ENCODE measurements at places on chromosomes 4 and X.

DNA sequence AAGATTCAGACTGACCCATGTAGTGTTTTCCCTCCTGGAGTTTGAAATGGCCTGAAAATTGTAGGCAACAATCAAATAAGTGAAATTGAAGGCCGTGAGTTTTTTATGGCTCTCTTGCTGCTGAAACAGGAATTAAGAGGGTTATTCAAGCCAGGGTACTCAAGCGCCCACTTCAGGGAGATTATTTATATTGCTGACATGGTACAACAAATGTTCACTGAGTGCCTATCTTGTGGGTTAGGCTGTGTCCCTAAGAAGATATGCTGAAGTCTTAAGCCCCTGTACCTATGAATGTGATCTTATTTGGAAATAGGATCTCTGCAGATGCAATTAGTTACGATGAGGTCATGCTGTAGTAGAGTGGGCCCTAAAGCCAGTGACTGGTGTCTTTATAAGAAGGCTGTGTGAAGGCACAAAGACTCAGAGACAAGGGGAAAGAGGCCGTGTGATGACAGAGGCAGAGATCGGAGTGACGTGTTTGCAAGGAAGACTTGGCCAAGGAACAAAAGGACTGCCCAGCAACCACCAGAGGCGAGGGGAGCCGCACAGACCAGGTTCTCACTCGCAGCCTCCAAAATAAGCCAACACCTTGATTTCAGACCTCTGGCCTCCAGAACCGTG lies 72.9 kb downstream of the MED28 start:
- peak; percentile 46 for DNase-seq

DNA sequence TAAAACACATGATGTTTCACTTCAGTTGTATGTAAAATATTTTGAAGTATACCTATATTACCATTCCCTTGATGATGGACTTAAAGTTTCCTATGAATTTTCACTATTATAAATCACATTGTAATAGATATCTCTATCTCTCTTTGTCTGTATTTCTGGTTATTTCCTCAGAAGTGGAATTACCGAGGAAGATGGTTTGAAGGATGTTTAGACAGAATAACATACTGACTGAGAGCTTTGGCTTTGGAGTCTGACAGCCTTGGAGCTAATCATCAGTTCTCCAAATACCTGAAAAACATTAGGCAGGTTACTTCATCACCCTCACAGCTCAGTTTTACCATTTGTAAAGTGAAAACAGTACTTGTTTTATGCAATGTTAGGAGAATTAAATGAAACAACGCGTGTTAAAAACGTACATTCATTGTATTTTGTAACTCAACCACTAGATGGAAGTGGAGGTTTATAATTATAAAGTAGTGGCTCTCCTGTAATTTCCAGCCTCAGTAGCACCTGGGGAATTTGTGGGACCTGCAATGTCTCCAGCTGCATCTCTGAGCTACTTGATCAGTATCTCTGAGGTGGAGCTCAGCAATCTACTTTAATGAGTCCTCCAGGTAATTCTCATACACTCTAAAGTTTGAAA lies 14.3 kb downstream of the JCHAIN start:
- DNase-seq, result peak; percentile 66

GRCh38 chr4:40675166-40675565 lies 45.5 kb upstream of the RBM47 start:
- no peak for DNase-seq

- DNase-seq, result no peak
Measured at GRCh38 chr4:7805533-7806337, 133.9 kb downstream of the AFAP1 start.

DNA sequence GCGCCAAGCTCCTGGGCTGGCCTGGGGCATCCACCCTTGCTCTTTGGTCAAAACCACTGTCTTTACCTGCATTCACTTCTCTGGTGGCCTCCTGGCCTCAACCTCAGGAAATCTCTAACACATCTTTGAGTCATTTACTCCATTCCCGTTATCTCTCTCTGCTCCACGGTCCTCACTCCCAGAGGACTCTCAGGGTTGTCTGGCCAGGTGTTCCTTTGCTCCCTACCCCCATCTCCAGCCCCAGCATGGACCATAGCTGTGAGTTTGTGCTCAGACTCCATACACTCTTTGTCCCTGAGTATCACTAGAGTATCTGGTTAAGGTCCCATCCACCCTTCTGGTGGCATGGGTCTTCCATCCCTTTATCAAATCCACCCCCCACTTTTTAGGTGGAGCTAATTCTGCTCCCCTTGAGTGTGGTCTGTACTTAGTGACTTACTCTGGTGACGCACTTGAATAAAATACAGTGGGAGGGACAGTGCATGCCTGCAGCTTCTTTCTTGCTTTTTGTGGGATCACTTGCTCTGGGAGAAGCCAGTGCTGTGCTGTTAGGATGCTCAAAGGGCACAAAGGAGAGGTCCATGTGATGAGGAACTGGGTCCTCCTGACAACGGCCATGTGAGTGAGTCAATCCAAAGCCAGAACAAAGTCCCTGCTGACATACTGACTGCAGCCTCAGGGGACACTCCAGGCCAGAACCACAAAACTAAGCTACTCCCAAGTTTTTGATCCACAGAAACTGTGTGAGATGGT lies 44.3 kb downstream of the IGFBP7 start:
- DNase-seq, result no peak

DNA sequence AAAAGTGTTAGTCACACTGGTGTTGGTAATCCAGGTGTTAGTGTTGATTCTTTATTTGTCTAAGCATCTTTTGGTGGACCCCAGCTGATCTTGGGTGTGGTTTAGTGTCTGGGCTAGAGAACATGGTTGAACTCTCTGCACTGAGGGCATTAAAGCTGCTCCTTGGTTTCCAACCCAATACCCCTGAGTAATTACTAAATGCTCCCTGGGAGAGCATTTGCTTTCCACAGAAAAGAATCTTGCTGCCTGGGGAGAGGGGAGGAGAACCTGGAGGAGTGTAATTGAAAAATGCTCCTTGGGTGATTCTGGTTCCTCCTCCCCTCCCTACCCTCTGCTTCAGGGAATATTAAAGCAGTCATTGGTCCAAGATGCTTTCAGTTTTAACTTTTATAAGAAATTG lies 3.1 kb downstream of the GUCY1B1 start:
- no peak for DNase-seq

DNA sequence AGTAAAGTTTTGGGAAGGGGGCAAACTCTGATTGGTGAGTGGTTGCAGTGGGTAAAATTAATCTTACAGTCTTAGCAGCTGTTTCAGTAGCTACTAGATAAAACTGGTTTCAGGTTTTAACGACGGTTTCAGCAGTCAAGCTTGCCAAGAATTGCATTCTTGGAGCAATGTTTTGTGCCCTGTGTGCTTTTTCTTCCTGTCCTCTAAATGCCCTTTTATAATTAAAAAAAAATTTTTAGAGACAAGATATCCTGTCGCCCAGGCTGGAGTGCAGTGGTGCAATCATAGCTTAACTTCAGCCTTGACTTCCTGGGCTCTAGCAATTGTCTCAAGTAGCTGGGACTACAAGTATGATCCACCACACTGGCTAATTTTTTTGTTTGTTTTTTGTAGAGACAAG lies 6.3 kb upstream of the PPEF2 start:
- DNase-seq, result no peak

- DNase-seq, result no peak
Measured at GRCh38 chr4:104749062-104749461, 254.4 kb upstream of the CXXC4 start.

GRCh38 chr4:188864741-188865140 lies 725.5 kb downstream of the TRIML1 start:
- DNase-seq, result no peak

DNA sequence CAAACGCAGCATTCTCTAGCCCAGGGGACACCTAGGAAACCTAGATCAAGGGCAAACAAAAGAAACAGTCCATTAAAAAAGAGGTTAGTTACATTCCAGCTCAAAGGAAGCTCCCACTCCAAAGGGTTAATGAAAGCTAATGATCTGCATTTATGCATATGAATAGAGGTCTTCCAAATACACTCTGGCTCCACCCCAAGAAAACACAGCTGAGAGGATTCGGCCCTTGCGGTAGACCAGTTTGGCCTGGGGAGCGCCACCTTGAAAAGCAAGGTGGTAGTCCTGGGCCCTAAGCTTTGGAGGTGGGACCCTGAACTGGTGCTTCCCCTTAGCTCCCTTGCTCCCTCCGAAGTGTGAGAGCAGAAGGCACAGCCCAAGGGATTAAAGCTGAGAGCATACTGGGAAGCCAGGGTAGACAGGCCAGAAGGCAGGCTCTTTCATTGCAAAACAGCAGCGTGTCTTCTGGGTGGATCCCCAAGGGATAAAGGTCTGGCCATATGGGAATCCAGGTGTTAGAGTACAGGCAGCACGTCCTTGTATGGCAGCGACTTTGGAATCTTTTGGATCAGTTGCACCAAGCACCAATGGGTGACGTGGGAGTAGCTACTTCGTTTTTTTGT lies 3.7 kb downstream of the GABRQ start:
- no peak for DNase-seq

GRCh38 chr4:112093636-112094202 lies 51.5 kb upstream of the FAM241A start:
- no peak for DNase-seq

- no peak for DNase-seq
Measured at GRCh38 chr4:75107755-75108612, 175.1 kb downstream of the PARM1 start.

DNA sequence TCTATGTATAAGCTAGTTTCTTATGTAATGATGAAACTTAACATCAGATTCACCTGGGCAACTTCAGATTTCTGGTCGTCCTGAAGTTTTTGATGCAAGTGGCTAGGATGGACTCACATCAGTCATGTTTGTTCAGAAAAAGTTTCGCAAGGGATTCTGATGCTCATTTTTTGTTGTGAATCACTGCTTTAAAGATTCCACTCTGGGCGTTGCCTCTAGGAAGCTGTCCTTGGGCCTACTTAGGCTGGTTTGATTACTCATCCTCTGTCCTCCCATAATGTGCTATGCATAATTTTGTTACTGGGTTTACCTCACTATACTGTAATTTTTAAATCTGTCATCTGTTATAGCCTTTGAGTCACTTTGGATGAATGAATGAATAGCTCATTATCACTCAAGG lies 30.8 kb downstream of the HERC3 start:
- no peak for DNase-seq

DNA sequence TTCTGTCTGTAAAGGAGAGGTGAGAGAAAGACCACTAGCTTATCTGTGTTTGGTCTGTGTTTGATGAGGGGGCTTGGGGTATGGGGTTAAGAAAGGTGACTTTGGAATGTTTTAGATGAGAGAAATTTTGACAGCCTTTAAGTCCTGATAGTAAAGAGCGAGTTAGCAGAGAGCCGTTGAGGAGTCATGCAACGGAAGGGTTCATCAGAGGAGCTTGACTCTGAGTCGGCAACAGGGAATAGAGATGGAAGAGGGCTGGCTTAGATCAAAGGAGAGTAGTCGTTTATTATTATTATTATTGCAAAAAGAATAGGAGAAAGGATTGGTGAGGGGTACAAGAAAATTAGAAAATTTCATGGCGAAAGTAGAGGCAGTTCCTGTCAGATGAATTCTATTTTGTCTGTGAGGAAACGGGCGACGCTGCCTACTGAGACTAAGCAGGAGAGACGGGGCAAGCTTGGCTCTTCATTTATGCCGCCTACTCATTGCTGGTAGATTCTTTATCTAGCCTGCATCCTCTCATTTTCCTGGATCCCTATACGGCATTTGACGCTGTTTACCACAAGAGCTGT lies 473 bp upstream of the VAMP7 start:
- no peak for DNase-seq

GRCh38 chr4:336099-336892 lies 1.3 kb upstream of the ZNF141 start:
- no peak for DNase-seq

GRCh38 chrX:19739683-19740082 lies 147.7 kb downstream of the SH3KBP1 start:
- no peak for DNase-seq

DNA sequence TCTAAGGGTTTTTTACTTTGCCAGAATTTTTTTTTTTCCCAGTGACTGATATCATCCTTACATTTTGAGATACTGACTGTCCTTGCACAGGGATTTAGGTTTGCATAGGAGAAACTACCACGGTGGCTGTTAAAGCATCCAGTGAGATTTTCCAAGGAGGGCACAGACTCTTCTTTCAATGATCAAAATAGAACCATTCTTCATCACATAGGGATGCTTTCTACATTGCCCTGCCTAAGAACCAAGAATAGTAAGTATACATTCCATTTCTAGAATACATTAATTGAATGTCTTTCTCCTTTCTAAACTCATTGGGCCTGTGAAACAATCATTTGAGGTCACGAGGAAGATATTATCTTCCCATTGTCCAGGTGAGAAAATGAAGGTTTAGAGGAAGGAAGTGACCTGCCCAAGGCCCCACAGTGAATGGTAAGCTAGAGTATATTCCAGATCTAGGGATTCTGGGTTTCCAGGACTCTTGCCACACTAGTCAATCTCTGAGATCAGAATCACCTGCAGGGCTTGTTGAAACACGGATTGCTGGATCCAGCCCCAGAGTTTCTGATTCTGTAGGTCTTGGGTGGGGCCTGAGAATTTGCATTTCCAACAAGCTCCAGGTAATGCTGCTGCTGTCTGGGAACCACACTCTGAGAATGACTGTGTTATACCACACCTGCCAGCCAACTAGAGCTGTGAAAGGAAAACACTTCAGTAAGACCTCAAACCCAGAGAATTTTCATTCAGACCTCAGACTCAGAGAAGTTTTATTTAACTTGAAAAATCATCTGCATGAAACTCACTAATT lies 17.7 kb upstream of the TMEM154 start:
- no peak for DNase-seq

- no peak for DNase-seq
Measured at GRCh38 chr4:94486372-94486801, 34.6 kb downstream of the PDLIM5 start.

DNA sequence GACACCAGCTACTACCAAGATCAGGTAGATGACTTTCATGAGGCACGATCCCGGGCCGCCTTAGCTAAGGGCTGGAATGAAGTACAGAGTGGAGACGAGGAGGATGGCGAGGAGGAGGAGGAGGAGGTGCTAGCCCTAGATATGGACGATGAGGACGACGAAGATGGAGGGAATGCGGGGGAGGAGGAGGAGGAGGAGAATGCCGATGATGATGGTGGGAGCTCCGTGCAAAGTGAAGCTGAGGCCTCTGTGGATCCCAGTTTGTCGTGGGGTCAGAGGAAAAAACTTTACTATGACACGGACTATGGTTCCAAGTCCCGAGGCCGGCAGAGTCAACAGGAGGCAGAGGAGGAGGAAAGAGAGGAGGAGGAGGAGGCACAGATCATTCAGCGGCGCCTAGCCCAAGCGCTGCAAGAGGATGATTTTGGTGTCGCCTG lies 481 bp downstream of the UTP3 start:
- no peak for DNase-seq

DNA sequence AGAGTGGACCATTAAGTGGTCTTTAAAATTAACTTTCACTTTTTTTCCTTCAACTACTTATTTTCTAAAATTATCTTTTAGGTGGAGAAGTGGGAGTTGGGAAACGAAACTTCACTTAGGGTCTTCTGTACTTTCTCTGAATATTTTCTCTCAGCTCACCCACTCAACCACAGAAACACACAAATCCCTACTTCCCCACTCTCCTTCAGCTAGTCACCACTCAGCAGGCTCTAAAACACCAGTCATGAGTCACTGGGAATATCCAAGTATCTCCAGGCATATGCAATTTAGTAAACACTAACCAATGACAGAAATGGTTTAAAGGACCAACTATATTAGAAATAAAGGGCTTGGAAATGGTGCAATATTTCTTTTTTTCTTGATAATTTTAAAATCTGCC lies 153.0 kb upstream of the RPS6KA6 start:
- no peak for DNase-seq

Data from NCI-H187 treated with DMSO at 0.1 percent for 48 hours (cell line).